ENCODE measurements at places on chromosomes 2 and 18. TPM values are rescaled to one million over a fixed set of nuclear protein-coding genes. Genes with fewer than 3 reads are reported as not detected.
A peak's percentile ranks its signal among the peaks of the same experiment; 100 is the strongest.

- no peak for DNase-seq
Measured at GRCh38 chr2:88131201-88131998, 3.5 kb upstream of the FABP1 start.

- no peak for DNase-seq
Measured at GRCh38 chr2:138333677-138334076, 167.9 kb upstream of the SPOPL start.

- no peak for DNase-seq
Measured at GRCh38 chr2:23954325-23955014, 14.2 kb downstream of the UBXN2A start.

GRCh38 chr2:45045706-45046105, 36.5 kb upstream of the SIX2 start:
- no peak for DNase-seq

GRCh38 chr2:56009758-56010458, 86.3 kb upstream of the EFEMP1 start:
- no peak for DNase-seq

DNA sequence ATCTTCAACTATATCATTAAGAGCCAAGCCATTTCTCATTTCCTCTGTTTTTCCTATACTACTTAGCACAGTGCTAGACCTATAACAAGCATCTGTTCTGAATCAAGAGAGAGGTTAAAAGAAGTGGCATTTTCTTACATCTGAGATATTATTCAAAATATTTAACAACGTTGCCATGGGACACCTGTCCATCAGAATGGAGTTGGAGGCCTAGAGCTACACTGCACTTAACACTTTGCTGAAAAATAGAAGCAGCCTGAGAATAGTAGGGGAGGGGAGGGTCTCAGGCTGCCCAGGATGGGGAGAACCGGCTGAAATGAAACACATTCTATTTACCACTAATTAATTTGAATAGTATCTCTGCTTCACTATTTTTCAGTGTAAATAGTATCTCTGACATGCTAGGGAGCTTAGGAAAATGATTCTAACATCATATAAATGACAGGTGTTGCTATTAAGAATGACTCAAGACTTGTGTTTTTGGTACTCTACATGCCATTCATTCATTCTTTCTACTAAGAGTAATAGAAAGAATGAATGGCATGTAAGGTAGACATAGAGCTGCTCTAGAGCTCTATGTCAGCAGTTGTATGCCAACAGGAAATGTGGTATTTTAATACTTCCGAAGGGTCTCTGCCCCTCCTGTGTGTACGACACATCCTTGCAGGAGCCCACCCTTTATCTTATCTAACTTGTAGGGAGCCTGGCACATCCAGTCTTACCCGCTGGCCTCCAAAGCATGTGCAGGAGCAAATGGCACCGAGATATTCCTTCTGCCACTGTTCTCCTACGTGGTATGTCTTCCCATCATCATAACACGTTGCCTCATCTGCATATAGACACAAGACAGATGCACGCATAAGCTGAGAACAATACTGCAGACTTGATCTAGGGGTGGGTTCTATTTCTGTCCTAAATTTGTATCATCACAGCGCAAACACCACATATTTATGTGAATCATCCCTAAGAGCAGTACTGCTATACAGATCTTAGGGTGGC, 52.6 kb downstream of the ATIC start:
- DNase-seq = no peak

DNA sequence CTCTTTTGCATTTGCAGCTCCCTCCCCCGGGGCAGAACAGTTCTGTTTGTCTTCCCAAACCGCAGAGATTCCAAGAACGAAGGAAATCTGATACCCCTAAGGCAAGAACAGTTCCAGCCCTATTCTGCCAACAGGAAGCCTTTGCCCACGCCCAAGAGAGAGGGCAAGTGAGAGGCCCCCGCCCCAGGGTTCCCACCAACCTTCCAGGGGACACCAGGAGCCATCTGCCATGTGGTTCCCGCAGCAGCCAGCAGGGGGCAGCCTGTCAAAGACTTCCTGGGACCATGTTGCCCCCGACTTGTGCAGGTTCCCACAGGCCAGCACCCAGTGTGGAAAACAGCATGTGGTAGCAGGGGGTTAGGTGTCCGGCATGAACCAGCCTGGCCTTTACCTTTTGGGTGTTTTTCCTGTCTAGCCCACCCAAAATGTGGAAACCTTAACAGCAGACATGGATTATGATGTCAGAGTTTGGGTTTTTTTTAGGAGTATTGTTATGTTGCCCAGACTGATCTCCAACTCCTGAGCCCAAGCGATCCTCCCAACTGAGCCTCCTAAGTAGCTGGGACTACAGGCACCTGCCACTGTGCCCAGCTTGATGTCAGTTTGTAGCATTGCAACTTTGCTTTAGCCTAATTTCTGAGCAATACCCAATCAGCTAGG, 21.7 kb upstream of the EFHD1 start:
- DNase-seq = peak; percentile 41

DNA sequence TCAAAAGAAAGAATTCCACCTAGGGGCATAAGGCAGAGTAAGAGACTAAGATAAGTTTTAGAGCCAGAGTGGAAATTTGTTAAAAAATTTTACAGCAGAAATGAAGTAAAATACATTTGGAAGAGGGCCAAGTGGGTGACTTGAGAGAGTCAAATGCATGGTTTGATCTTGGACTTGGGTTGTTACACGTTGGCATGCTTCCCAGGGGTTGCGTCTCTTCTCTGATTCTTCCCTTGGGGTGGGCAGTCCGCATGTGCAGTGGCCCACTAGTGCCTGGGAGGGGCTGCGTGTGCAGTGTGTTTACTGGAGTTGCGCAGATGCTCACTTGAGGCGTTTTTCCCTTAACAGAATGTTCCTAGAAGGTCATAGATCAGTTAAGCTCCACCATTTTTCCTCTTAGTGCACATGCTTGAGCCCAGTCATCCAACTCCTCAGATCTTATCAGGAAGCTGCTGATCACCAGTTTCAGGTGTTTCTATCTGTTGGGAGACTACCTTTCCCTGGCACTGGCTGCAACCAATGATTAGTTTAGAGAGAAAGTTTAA, 13.1 kb downstream of the SEH1L start:
- DNase-seq = no peak

DNA sequence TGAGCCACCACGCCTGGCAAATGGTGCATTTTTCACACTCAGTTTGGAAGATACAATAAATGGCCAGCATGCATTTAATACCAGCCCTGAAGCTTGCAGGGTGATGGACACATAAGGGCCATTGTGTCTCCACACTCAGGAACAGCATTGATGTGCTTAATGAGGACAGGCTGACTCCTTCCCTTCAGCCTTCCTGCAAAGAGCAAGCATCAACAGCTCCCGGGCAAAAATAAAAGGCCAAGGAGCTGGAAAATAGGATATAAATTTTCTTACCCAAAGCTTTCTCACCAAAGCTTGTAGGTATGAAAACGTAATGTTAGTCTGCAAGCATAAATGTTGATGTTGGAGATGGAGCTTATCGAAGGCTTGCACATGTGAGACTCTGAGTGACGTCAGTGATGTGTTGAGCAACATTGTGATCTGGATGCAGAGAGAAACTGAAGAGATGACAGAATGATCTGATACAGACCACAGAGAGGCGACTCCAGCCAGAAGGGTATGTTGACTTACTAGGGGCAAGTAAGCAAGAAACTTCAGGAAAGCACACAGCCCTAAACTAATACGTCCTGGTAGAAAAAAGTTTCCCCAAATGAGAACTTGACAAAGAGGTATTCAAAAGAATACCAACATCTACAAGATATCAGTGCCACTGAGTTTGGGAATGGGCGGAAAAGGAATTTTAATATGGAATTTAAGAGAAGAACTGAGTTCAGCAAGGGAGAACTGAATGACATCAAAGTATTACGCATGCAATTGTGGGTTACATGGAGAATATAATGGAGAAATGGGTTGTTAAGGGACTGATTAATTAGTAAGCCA, 256.5 kb downstream of the TGIF1 start:
- DNase-seq = no peak

GRCh38 chr2:211429256-211429920, 873.0 kb downstream of the CPS1 start:
- no peak for DNase-seq

- no peak for DNase-seq
Measured at GRCh38 chr2:198659096-198659870, 798.5 kb downstream of the SATB2 start.

DNA sequence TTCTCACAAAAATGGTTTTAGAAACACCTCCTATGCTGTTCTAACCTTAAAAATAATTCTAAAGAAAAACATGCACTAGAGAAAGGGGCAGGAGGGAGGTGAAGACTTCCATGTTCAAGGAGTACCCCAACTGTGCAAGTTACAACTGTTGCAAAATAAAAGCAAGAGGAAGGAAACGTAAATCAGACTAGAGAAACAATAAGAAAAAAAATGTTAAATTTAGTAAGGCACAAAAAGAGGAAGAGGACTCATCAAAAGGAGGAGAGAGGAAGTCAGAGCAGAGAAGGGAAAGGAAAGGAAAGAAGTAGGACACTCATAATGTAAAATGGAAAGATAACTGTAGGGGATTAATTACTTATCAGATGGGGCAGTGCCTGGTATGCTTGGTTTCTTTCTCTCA, 34.1 kb downstream of the RAPH1 start:
- DNase-seq = no peak

DNA sequence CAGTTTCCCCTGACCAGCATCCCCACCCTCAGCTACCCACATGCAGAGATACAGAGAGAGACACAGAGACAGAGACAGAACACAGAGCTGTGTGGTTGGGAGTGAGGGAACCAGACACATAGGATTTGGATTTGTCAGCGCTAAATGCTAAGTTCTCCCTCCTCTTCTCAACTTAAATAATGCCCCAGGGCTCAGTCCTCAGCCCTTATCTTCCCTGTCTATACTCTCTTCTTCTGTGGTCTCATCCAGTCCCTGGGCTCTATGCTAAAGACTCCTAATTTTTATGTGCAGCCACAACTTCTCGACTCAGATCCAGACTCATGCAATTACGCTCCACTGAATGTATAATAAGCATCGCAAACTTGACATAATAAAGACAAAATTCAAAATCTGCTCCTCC, 47.1 kb downstream of the COLEC12 start:
- no peak for DNase-seq

- DNase-seq = no peak
Measured at GRCh38 chr2:220106065-220106464, 478.6 kb downstream of the SLC4A3 start.

DNA sequence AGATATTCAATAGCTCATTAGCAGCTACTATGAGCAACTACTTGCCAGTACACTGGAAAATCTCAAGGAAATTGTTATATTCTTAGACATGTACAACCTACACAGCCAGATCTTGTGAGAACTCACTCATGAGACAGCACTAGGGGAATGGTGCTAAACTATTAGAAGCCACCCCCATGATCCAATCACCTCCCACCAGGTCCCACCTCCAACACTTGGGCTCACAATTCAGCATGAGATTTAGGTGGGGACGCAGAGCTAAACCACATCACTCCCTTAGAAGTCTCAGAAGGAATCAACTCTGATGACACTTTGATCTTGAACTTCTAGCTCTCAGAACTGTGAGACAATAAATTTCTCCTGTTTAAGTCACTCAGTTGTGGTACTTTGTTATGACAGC, 418.3 kb upstream of the SPHKAP start:
- DNase-seq = no peak

DNA sequence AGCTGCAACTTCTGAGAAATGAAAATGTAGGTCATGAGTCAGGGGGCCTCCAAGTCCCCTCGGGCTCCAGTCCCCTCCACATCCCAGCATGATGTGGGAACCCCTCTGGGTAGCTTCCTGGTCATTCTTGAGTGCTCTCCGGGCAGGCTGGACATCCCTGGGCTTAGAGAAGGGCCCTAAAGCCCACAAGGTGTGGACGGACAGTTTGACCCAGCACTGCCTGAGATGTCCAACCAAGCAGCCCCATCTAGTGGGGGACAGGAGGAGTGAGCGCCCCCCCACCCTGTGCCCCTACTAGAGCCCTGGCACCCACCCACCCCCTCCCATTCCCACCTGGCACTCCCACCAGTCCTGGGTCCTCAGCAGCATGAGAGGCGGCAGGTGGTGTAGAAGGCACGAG, 46.0 kb downstream of the CYP27C1 start:
- DNase-seq = no peak

GRCh38 chr2:33404321-33404720, 72.1 kb upstream of the RASGRP3 start:
- no peak for DNase-seq

- no peak for DNase-seq
Measured at GRCh38 chr2:45353879-45354278, 257.2 kb downstream of the SRBD1 start.

DNA sequence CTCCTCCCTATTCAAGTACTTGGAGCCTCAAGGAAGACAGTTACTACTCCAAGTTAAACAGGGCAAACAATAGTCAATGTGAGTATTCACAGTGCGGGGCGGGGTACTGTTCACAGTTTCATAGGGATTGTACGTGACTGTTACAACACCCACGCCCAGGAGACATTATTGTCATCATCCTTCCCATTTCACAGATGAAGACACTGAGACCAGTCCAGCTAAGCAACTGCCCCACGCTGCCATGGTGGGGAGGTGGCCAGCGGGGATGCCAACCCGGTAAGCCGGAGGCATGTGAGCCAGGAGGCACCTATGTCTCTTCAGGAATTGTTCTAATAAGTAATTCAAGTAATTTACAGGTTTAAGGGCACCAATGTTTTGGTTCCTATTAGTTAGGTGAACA, 982 bp downstream of the HJURP start:
- DNase-seq = no peak

GRCh38 chr2:182548031-182548950, 121.5 kb upstream of the PDE1A start:
- DNase-seq = no peak

DNA sequence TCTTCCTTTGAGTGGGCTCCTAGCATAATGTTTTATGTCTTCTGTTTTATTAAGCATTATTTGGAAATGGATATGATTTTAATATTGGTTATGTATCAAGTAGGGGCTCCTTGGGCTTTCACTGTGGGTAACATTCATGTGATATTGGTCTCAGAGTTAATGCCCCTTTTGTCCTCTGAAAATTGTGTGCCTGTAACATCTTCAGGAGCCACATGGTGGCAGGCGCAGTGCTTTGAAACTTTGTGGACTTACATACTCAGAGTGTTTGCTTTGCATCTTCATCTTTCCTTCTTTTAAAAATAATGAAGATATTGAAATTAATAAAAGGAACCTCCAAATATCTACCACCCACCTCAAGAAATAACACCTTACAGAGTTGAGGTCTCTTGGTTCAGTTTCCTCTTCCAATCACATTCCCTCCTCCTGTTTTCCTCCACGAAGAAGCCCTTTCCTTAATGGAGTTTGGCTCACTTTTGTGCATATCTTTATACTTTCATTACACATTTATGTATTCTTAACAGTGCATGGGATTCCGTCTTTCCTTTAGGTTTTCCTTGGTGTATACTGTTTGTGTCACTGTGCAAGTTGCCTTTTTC, 73.5 kb downstream of the LIMS1 start:
- no peak for DNase-seq

GRCh38 chr2:220664272-220665107, 907.6 kb downstream of the EPHA4 start:
- no peak for DNase-seq

SP110 gene
- 55.2 TPM for total RNA-seq

TXNDC2 gene
- not detected for total RNA-seq

PLA2R1 gene
- total RNA-seq = not detected
